ENCODE measurements at places on chromosomes 4 and X.

- DNase-seq, result no peak
Measured at GRCh38 chr4:3251691-3252479, 2.9 kb downstream of the MSANTD1 start.

DNA sequence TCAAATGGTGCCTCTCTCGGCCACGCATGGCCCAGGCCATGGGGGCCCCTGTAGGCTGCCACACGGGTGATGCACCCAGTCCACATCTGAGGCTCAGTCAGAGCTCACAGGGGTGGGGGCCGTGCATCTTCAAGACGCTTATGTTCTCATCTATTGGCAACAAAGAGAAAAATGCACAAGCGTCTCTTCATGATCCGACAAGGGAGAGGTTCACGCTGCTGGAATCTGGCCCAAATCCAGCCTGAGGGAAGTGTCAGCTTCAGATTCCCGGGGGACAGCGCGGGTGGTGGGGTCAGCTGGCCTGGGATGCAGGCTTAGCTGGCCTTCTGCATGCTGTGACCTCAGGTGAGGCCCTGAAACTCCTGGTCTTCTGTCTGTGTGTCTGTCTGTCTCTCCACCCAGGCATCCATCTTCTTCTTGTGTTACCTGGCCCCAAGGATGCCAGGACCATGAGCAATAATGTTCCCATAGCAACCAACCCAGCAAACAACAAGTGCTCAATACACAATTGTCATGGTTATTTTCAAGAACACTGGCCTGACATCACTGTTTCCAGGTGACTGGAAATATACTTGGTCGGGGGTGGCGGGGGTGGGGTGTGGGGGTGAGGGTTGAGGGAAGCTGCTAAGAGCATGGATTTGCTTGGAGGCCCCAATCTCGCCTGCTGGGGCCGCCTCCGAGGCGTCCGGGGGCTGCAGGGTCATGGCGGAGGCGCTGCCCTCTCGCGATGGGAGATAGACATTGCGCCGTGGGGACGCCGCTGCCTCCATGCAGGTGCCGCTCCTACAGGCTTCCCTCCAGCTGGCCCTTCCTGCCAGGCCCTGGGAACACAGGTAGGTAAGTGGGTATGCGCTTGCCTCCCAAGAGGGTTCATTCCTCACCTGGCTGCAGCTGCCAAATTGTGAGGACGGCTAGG lies 48.3 kb downstream of the ABLIM2 start:
- peak; percentile 24 for DNase-seq

DNA sequence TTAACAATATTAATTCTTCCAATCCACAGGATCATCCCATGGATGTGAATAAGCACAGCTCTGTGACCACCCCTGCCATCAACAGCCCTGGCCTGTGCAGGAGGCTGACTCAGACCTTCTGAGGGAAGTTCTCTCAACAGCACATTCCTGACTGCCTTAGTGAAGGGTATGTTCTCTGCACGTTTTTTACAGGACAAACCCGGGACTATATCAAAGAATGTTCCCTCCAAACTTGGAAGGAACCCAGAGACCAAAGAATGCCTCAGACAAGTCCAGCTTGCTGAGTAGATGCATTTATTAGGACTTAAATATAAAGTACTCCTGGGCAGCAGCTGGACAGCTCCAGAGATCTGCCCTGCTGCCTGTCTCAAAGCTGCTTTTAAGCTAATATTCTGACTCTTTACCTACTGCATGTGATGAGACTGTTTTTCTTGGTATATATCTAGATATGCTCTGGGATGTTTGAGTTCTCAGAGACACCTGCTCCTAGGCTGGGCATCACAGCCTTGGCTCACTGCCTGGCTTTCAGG lies 1127.8 kb upstream of the PRKX start:
- no peak for DNase-seq

DNA sequence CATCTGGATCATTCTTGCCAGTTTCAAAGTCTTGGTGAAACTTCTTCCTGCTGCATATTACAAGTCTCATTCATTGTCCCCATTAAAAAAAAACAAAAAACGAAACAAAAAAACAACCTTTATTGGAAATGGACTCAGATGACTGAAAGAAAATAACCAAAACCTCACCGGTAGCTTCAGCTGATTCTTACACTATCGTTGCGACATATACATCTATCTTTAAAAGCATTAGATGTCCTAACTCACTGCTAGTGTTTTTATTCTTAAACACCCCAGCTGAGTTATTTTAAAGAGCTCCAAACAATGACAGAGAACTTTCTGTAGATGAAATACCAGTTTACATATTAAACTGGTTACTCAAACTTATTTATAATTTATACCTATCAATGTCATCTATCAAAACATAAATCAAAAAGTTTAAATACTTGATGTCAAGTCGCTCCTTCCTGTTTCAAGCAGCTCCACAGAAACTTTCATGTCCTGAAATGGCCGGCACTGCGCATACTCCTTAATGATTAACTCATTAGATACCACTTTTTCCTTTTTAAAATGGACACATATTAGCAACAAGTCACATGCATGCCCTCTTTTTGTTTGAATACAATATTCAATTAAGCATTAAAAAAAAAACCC lies 87.2 kb downstream of the HPRT1 start:
- DNase-seq, result no peak

GRCh38 chr4:51885363-51885762 lies 42.4 kb downstream of the DCUN1D4 start:
- no peak for DNase-seq

DNA sequence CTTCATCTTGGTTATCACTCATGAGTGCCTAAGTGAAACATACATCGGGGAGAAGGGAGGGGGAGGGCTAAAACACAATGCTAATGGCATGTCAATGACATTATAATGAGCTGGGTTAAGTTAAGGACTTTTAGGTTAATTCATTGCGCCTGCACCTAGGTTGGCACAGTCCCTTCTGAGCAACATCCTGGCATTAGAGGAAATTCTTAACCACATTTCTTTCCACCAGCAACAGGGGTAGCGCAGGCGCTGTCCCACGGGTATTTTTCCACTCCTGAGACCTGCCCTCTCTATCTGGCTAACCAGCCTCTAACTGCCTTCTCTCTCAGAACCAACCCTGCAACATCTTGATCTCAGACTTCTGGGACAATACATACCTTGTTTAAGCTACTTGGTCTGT lies 39.0 kb upstream of the PROM1 start:
- DNase-seq, result peak; percentile 74

- DNase-seq, result no peak
Measured at GRCh38 chr4:174265916-174266315, 17.6 kb downstream of the FBXO8 start.

DNA sequence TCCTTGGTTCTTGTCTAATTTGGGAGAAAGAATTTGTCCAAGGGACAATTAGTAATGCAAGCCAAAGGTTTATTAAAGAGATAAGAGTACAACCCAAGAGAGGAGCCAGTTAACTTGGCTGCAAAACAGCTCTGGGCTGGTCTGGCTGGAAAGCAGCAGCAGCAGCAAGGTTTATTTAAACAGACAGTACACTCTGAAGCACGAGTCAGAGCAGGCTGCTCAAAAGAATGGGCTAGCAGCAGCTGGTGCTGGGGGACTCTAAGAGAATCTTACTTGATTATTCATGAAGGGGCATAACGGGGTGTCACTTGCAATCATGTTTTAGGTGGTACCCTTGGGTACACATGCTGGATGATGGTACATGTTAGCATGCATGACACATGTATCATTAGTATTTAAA lies 17.1 kb upstream of the CT47C1 start:
- DNase-seq, result no peak

DNA sequence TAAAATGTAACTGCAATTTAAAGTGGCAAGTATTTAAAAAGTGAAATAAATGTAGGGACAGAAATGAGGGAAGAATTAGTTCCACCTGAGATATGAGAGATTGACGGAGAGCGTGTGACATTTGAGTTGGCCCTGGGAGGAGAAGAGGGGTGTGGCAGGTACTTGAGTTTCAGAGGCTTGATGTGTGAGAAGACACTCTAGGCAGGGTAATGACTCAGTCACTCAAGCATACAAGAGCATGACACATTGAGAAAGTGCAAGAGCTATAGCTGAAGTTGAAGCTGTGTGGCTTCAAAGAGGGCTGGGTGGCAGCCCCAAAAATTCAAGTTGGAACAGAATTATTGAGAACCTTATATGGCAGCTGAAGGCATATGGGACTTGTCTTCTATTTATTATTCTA lies 420.5 kb downstream of the SLITRK2 start:
- no peak for DNase-seq

DNA sequence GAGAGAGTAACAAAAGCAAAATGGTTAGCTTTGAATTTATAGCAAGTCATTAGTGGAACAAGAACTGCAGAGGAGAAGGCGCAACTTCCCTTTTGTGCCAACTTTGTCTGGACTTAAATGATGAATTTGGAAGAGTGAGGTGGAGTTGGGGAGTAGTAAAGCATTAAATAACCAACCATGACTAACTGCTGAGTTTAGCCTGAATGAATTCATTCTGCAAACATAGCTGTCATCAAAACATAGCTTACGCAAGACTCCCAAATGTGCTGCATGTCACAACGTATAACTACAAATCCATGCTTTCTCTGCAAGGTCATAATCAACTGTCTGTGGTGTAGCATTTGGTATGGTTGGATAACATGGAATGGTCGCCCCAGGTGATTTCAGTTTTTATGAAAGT lies 75.9 kb upstream of the RPL34 start:
- no peak for DNase-seq

DNA sequence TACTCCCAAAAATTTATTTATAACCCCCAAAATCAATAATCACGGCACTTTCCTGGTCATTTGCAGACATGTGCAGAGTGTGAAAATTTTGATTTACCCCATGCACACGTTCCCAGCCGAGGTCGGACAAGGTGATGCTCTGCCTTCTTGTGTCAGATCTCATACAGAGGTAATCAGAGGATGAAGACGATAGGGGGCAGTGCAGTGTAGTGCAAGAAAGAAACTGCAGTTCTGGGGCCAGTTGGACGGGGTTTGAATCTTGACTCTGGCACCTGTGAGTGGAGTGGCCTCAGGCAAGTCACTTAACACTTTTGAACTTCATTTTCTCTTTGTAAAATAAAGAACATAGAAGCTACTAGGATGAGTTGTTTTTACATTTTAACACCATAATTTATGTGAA lies 88.4 kb downstream of the FRMPD3 start:
- peak; percentile 62 for DNase-seq

DNA sequence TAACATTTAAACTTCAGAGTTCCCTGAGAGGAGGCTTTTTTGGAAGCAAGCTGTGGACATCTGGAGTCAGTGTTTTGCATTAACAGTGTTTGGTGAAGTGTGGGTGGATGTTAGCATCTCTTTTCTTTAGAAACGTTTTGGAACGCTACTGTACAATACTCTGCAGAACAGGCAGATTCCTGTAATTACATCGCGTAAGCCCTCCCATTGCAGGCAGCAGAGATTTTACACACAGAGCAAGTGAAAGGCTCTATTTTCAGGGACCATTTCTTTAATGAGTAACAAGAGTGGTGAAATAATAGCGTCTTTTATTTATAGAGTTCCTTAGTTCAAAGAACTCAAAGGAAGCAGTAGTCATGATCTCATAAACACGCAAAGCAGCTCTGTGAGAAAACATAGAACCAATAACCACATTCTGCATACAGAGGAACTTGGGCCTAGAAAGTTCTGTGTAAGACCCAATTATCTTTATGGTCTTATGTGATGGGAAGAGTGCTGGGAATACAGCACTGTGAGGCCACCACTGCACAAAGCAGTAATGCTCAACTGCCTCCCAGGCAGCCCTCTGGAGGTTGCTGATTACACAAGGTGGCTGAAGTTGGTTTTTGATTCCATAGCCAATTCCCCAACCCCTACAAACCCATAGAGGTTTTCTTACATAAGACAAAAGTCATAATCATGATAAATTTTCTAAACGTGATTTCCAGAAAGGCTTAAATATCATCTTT lies 298.7 kb upstream of the EPHA5 start:
- no peak for DNase-seq

- DNase-seq, result peak; percentile 50
Measured at GRCh38 chr4:71187404-71188155, 151.2 kb upstream of the SLC4A4 start.

GRCh38 chr4:80112236-80112635 lies 39.2 kb upstream of the ANTXR2 start:
- no peak for DNase-seq

DNA sequence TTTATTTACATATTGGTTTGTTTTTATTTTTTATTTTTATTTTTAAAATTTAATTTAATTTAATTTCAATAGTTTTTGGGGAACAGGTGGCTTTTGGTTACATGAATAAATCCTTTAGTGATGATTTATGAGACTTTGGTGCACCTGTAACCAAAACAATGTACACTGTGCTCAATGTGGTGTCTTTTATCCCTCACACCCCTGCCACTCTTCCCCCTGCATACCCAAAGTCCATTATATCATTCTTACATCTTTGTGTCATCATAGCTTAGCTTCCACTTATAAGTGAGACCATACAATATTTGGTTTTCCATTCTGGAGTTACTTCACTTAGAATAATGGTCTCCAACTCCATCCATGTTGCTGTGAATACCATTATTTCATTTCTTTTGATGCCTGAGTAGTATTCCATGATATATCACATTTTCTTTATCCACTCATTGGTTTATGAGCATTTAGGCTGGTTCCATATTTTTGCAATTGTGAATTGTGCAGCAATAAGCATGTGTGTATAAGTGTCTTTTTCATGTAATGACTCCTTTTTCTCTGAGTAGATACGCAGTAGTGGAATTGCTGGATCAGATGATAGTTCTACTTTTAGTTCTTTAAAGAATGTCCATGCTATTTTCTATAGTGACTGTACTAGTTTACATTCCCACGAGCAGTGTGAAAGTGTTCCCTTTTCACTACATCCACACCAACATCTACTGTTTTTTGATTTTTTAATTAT lies 157.1 kb downstream of the CPXCR1 start:
- peak; percentile 3 for DNase-seq

GRCh38 chr4:94759767-94760211 lies 2.0 kb downstream of the BMPR1B start:
- no peak for DNase-seq

GRCh38 chr4:89754531-89754930 lies 82.4 kb downstream of the SNCA start:
- DNase-seq, result no peak

- DNase-seq, result no peak
Measured at GRCh38 chr4:86544310-86544966, 49.7 kb upstream of the PTPN13 start.

DNA sequence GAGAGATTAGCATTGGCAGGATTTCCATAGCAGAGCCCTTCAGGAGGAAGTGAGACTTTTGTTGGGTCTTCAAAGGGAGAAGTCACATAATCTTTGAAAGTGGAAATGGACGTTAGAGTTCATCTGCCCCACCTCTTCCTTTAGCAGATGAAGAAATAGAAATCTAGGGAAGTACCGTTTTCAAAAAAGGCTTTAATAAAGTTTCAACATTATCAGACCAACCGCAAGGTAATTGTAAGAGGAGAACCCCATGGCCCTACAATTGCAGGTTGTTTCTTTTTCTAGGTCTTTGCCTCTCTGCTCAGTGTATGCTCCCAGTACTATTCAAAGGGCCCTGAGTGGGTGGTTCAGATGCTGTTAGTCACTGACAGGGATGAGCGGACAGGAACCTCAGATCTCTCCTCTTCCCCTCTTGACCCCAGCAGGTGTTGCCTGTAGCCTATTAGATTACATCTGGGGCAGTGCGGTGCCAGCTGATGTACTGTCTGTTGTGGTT lies 48.6 kb upstream of the AP1S2 start:
- peak; percentile 36 for DNase-seq

GRCh38 chr4:149955780-149956390 lies 122.4 kb upstream of the DCLK2 start:
- no peak for DNase-seq
